Upper lobe of right lung (tissue), 1 donor: ENCODE measurements at places on chromosomes 13 and 19. TPM values are rescaled to one million over a fixed set of nuclear protein-coding genes. Genes with fewer than 3 reads are reported as not detected.

- DNase-seq = no peak
Observed at GRCh38 chr13:71576571-71576970, 290.4 kb downstream of the DACH1 start.

Gene CCDC169
- 0.55 TPM for total RNA-seq

GRCh38 chr13:51959773-51960172, 51.5 kb downstream of the ATP7B start:
- no peak for DNase-seq

GRCh38 chr13:101499406-101499805, 46.9 kb downstream of the ITGBL1 start:
- DNase-seq = no peak

- no peak for DNase-seq
Observed at GRCh38 chr13:109087916-109088623, 458.7 kb downstream of the MYO16 start.

DNA sequence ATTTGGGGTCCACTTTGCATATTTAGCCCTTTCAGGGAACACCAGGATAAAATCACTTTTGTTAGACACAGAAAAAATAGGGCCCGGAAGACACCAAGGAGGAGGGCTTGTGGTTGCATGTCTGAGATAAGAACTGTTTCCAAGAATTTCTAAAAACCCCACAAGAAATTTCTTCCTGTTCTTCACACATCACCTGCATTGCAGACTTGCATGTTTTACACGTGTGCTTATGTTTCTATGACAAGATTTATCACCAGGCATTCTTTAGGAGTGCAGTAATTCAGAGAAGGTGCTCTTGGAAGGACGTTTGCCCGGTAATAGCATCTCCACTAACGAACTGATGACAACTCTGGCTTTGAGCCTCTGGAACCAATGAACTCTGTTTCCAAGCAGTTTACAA, 7.1 kb upstream of the ACTL9 start:
- no peak for DNase-seq

GRCh38 chr19:41455936-41456335, 13.0 kb downstream of the ERICH4 start:
- no peak for DNase-seq

GRCh38 chr19:53947624-53948023, 15.1 kb upstream of the CACNG8 start:
- DNase-seq = no peak

- no peak for DNase-seq
Observed at GRCh38 chr19:35696835-35697234, 7.5 kb upstream of the ZBTB32 start.

- DNase-seq = no peak
Observed at GRCh38 chr13:76723551-76724232, 162.5 kb downstream of the KCTD12 start.

GRCh38 chr13:114027046-114027715, 53.3 kb upstream of the C13orf46 start:
- no peak for DNase-seq

DNA sequence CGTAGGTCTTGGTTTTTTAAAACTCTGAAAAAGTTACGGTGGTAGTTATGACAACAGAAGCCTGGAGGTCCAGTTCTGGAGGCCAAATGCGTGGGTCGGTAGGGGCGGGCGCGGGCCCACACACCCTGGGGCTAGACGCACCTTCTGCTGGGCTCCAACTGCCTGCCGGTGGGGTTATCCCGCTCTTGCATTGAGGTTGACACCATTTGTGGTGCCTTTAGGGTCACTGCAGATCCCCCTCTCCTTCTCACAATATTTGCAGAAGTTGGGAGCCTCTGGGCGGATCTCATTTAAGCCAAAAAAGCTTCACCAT, 81.6 kb downstream of the CHST8 start:
- peak; percentile 32 for DNase-seq

GRCh38 chr19:24057144-24057543, 29.8 kb upstream of the ZNF254 start:
- no peak for DNase-seq

Gene DIRAS1
- total RNA-seq = 1.8 TPM

DNA sequence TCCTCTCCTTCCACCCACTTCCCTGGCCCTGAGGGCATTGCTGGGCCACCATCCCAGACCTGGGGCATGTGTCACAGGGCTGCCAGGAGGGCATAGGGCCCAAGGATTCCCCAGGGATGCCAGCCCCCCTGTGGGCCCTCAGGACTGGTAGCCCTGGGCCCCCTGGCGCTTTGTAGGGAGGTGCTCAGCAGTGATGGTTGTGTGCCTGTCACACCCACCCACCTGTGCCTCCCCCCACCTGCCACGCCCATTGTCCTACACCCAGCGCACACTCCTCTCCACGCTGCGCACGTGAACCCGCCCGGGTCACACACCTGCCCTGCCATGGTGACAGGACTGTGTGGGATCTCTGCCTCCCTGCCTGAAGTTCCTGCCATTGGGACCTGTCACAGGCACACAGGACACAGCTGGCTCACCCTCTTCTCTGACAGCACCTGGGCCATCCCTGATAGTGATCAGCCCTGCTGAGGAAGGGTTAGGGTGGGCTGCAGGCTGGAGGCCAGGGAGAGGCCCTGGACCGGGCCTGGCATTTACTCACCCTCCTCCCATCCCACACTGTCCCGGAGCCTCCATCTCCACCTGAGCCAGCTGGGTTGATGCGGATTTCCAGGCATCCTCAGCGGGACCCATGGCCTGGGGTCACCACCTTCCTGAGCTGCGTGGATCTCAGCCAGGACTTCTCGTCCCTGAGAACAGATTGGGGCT, 23.9 kb downstream of the WTIP start:
- DNase-seq = peak; percentile 44

DNA sequence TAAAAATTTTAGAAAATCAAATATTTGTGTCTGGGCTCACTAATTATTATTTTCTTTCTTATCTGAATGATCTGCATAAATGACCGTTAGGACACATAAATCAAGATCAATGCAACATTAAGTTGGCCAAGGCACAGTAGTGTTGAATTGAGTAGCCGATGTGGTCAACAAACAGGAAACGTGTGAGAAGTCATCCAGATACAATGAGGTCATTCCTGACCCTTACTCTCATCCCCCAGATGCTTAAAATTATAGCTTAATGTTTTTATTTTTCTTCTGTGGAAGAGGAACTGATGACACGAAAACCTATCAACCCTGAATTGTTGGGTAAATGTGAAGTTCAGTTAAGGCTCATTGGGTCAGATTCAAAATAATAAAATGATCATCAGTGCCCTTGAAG, 222.9 kb downstream of the RFC3 start:
- DNase-seq = no peak

DNA sequence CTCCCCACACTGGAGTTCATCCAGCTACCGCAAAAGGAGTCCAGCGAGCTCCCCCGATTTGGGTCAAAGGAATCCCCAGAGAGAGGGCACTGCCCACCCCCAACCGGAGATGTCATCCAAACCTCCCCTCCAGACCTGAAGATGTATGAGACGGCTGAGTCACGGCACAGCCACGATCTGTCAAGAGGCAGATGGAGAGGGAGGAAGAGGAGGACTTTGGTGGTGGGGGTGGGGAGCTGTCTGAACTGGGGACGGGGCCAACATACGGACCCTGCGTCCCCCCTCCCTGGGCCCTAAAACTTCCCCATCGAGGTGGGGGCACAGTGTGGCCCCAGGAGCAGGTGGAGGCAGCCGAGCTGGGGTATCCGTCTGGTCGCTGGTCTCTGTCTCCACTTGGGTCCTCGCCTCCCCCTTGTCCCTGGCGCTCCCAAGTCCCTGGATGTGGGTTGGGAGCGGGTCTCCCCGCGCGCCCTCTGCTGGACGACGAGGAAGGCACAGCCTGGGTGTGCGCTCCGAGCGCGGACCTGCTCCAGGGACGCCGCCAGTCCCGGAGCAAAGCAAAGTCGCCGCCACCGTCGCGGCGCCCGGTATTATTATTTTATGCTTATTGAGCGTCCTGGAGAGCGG, 3.8 kb downstream of the PDE4A start:
- DNase-seq = peak; percentile 92

DNA sequence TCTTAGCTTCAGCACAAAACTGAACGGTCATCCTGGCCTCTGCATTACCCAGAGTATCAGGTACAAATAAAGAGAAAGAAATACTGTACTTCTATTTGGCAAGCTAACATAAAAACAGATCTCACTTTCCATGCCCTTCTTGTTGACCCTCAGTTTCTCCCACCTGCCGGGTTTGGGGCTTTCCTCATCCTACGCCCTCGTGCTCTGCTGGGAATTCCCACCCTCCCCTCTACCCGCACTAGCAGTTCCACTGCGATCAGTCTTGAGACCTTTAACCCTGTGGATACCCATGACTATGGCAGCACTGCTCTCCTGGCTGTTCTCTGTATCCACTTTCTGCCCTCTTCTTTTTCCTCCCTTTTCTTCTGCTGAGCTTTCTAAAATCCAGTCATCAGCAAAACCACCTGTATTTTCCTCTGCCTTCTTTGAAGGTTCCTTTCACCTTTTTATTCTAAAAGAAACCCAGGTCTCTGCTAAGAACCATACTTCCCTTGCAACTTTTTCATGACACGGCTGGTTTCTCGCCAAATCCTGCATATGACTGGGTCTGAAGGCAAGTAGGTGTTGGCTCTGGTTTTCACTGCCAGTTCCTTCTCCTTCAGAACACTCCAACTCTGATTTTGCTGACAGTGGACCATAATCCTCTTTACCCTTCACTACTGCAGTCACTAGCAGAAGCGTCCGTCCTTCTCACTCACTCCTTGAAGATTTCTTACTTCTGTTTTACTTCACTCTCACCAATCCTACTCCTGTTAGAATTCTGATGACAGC, 99.4 kb downstream of the MIPEP start:
- DNase-seq = no peak

DNA sequence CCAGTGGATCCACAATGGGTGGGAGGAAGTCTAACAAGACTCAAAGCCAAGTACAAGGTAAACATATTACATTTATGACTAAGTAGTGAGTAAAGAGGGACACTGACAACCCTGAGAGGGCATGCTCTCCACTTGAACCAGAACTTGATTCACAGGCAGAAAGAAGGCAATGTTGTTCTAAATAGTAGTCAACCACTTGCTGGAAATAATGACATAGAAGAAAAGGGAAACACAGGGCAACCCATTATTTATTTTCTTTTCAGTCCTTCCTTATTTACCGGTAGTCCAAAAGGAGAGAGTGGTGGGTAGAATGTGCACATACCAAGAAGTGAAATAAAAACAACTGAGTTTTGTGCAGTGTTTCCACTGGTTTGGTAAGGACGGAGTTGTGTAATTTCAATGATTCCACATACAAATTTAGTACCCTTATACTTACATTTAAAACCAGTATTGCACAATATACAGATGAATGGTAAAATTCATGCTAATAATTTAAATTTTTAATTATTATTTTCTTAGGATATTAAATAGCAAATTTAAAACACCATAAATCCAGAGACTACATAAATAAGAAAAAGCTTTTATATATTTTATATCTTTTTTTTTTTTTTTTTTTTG, 65.9 kb downstream of the ENOX1 start:
- DNase-seq = no peak

DNA sequence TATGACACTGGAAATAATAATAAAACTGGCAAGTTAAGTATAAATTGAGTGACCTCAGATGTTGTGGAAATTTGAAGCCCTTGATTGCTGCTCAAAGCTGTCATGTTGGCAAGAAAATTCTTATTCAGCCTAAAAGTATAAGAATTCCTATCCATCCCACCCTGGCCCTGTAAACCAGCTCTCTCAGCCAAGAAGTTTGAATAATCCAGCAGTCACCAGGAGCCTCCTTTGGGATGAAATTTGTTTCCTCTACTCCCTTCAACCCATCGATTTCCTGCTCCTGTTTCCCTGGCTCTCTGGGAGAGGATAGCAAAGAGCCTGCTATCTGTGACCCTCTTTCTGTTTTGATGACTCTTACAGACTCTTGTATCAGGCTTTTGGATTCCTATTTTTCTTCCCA, 169.3 kb downstream of the LHFPL6 start:
- no peak for DNase-seq

- no peak for DNase-seq
Observed at GRCh38 chr13:29849071-29849631, 1.3 kb downstream of the UBL3 start.

DNA sequence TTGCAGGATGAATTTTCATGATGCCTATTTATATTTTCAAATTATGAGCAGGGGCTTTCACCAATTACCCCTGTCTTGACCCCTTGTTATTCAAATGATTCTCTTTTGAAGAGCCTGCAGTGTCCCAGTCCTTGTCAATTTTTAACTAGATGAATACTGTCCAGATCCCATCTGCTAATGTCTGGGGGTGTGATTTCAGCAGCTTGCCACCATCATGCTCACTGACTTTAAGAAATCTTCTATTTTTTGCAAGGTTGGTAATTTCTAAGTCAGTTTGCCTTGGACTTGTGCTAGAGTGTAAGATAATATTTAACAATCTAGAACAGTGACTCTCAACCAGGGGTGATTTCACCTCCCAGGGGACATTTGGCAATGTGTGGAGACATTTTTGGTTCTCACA, 106.0 kb downstream of the CACNA1A start:
- DNase-seq = no peak

GRCh38 chr19:42216653-42217519, 591 bp downstream of the DEDD2 start:
- DNase-seq = peak; percentile 82

DNA sequence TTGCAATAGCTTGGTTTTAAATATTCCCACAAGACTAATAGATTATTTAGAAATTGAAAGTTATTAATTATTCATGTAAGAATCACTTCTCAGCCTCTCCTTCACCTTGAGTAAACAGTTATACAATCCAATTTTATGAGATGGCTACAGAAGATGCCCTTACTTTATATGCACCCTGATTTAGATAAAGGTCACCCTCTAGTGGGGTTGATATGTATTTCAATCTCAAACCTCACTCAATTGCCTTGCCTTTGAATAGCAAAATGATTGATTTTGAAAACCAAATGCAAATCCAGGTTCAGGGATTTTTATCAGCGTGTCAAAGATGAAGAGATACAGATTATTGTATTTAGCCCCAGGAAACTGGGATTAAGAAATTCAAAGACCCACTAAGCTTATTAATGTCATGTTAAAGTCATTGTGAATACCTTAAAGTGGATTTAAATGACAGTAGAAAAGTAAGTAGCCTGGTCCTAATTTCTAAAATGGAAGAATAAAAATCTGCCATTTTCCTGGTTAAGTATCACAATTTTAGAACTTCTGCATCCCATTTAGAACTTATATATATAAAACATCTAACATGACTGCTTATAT, 305.1 kb downstream of the ITGBL1 start:
- DNase-seq = no peak

DNA sequence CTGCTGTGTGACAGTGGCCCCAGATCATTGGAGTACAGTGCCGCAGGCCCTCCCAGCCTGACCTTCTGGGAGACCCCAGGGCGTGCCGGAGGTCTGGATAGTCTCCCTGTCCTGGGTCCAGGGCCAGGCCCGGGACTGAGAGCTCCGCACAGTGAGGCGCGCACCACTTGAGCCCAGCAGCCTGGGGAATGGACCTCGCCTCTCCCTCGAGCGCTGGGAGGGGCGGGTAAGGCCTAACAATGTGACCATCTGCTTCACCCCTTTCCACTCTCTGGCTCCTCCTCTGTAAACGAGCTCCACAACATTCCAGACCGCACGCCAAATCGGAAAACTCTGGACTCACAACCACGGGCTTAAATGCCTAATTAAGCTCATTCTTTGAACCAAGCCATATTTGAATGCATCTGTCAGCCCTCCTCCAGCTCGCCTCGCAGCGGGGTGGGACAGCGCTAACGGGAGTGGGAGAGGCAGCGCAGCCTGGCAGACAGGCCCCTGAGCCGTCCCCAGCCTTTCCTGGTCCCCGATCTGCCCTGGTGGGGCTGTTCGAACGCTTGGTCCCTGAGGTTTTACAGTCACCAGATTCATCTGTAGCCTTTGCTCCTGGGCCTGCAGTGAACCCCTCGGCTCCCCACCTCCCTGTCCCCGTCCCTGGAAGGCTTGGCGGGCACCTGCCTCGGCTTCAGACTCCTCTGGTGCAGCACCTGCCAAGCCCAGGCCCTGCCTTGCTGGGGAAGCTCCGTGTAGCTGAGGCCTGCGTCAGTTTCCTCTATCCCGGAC, 120.7 kb upstream of the VSTM2B start:
- no peak for DNase-seq
